Stimulated activated CD8-positive, alpha-beta memory T cell treated with anti-CD3 and anti-CD28 coated beads, Interleukin-7, amount 100 ng/mL, for 1 hour (primary cell): ENCODE measurements at places on chromosomes 1 and 21.

- no peak for DNase-seq
These were observed 157.1 kb upstream of the SYT6 start for GRCh38 chr1:114310695-114311271.

GRCh38 chr1:51986718-51987117 lies 3.8 kb downstream of the RAB3B start:
- no peak for DNase-seq

DNA sequence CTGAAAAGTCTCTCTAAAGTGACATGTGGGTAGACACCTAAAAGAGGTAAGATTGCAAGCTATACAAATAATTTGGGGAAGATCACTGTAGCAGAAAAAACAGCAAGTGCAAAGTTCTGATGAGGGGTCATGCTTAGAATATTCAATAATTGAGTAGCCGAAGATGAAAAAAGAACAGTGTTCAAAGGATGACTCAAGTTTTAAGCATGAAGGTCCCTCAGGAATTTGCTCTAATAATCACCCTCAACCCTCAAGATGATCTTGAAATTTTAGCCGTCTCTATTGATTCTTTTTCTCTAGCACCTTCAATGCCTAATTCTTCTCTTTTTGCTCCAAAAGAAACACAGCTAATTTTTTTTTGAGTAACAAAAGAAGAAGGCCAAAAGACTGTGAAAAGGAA lies 190.6 kb upstream of the ZNHIT6 start:
- DNase-seq: no peak

DNA sequence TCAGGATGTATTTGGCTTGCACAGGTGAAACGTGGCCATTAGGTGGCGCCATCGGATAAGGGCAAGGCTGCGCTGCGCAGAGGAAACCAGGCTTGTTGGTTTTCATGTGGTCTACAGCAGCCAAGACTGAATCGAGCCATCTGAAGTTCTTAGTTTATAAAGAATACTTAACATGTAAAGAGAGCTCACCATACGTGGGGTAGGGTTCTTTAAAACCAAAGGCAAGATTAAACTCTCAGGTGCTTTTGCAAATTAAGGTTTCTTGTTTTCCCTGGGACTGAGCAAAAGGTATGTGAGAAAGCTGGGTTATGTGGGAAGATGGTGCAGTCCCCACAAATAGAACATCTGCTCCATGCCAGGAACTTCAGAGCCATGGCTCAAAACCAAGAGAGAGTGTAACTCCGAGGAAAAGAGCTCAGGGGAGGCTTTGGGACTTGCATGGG lies 9.3 kb downstream of the MASP2 start:
- DNase-seq: peak; percentile 86

- no peak for DNase-seq
These were observed 714.9 kb downstream of the ADGRL2 start for GRCh38 chr1:82515650-82516049.

GRCh38 chr1:159092036-159092760 lies 15.6 kb upstream of the AIM2 start:
- no peak for DNase-seq

DNA sequence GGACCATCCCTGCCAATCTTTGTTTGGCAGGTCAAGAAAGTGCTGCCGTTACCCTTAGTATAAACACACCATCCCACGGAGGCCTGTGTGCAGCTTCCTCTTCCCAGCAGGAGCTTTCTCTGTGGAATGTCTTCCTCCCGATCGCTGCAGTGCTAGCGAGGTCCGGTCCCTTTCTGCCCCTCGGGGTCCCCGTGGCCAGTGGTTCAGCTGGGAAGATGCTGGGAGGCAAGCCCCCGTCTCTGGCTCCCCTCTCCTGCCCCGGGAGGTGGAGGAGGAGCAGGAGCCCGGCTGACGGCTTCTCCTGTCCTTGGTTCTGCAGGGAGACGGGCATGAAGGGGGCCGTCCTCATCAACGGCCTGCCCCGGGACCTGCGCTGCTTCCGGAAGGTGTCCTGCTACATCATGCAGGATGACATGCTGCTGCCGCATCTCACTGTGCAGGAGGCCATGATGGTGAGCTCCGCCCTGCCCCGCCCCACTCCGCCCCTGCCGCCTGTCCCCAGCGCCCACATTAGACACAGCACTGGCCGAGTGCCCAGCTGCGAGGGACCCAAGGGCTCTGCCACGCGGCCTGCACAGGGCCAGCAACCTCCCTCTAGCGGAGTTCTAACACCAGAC lies 42.1 kb downstream of the TFF3 start:
- no peak for DNase-seq

DNA sequence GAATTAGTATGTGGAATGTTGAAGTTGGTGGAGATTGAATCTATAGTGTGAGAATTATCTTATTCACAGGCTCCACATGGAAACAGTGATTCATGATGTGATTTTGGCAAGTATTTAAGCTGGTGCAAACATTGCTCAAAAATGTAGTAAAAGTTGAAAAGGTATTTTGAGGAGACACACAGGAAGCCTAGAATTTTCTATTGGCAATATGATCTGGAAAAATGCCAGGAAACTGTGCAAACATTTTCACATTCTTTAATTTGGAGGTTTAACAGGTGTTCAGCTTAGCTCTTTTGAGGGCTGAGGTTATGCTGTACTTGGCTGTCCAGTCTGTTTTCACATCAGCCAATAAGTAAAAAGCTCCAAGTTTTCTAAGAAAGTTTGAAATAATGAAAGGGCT lies 327.3 kb downstream of the RWDD3 start:
- DNase-seq: no peak

DNA sequence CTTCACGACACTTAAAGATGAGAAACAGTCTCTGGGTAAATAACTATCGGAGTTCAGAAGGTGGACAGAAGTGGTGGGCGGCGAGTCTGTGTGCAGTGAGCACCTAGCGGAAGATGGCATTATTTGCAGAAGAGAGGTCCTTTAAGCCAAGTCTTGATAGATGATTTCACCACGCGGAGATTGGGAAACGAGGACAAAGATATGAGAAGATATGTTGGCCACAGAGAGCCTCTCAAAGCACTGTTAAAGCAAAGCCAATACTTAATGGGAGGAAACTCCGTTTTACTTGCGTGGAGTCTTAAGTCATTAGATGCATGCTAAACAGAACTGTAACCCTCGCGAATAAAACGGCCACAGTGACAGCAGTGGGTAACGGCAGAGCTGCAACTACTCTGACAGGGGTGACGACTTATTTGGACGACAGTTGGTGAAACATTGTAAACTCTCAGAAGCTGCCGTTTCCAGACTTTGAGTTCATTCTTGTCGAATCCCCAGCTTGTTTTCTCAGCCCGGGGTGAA lies 577 bp upstream of the CEP350 start:
- DNase-seq: no peak

GRCh38 chr1:229889031-229889517 lies 178.0 kb upstream of the GALNT2 start:
- DNase-seq: no peak

DNA sequence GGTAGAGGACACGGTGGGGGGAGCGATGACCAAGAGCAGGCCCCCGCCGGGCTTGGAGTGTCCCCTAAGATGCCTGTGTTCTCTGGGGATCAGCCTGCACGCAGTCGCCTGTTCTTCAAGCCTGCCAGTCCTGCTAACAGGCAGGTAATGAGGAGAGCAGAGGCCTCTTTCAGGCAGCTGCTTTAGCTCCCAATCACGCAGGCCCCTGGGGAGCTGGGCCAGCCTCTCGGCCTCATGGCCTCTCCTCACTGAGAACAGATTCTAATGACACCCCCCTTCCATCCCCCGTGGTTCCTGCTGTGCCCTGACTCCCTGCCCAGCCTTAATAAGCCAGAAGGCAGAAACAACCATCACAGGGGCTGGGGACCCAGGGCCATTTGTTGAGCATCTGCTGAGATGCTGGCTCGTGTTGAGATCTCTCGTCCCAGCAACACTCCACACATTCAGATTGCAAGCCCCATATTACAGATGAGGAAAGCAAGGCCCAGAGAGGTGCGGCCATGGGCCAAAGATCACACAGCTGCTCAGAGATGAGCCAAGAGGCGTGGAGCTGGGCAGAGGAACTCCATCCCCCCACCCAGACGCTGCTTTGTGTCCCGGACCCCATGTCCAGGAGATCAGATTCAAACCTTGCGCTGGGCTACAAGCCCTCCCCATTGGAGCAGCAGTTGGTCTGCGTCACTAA lies 71.6 kb upstream of the CASZ1 start:
- no peak for DNase-seq

- peak; percentile 50 for DNase-seq
These were observed 10.3 kb downstream of the ALX3 start for GRCh38 chr1:110060034-110060661.

GRCh38 chr1:232459826-232460225 lies 170.1 kb downstream of the SIPA1L2 start:
- no peak for DNase-seq

DNA sequence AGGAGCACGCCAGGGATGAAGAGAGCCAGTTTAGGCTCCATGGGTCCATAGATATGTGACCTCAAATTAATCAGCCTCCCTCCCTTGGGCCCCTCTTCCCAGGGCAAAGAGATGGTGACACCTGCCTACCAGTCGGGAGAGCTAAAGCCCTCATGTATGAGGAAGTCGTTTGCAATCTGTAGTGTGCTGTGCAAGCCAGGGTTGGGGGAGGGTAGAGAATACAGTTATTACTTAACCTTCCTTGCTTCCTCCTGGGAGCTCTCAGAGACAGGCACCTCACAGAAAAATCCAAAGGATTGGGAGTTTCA lies 4.0 kb downstream of the PGLYRP4 start:
- DNase-seq: no peak

DNA sequence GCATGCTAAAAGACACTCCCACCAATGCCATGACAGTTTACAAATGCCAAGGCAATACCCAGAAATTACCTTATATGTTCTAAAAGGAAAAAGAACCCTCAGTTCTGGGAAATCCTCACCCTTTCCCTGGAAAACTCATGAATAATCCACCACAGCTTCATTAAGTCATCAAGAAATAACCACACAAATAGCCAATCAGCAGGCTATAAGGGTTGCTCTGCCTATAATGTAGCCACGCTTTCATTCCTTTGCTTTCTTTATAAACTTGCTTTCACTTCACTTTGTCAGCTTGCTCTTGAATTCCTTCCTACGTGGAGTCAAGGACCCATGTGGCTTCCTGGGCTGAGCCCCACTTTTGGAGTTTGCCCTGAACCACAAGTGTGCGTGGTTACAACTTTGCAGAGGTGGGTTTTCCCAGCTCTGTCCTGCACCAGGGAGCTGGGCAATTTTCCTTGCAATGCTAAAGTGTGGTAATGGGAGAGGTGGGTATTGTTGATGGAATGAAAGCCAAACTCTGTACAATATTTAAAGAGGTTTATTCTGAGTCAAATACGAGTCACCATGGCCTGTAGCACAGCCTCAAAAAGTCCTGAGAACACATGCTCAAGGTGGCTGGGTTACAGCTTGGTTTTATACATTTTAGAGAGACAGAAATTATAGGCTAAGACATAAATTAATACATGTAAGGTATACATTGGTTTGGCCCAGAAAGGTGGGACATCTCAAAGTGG lies 42.2 kb upstream of the COG2 start:
- DNase-seq: no peak

GRCh38 chr21:15669247-15669646 lies 60.5 kb upstream of the USP25 start:
- no peak for DNase-seq

DNA sequence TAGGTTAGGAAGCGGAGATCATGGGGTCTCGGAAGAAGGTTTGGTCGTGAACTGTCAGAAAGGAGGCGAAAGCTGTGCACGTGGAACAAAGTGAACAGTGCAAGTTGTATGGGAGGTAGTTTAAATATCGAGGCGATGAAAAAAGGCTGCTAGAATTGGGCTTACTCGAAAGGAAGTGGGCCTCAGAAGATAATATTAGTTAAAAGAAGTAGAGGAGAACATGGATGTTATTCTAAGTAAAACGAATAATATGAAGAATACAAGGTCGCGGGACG lies 571 bp downstream of the WDR3 start:
- DNase-seq: no peak

- DNase-seq: no peak
These were observed 473.0 kb upstream of the ADGRL2 start for GRCh38 chr1:81327743-81328142.

GRCh38 chr1:145898756-145899155 lies 11.1 kb downstream of the ITGA10 start:
- no peak for DNase-seq

GRCh38 chr21:34687745-34688144 lies 19.0 kb downstream of the CLIC6 start:
- DNase-seq: no peak

- no peak for DNase-seq
These were observed 40.3 kb downstream of the TAS1R2 start for GRCh38 chr1:18819203-18819602.

DNA sequence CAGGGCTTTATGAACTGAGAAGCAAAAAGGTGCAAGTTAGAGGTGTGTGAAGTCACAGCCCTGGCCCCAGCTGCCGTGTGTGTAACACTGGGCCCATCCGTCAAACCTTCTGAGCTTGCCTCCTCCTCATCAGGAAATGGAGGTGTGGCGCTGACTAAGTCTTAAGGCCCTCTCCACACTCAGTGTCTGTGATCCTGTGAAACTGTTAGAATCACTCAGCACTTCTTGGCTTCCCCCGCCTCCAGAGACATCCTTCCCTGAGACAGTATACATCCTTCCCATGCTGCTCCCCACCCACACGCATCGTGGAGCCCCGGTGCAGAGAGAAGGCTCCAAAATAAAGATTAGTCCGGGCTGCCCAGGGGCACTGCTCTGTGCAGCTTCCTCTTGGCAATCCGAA lies 33.3 kb downstream of the LRP8 start:
- DNase-seq: no peak

DNA sequence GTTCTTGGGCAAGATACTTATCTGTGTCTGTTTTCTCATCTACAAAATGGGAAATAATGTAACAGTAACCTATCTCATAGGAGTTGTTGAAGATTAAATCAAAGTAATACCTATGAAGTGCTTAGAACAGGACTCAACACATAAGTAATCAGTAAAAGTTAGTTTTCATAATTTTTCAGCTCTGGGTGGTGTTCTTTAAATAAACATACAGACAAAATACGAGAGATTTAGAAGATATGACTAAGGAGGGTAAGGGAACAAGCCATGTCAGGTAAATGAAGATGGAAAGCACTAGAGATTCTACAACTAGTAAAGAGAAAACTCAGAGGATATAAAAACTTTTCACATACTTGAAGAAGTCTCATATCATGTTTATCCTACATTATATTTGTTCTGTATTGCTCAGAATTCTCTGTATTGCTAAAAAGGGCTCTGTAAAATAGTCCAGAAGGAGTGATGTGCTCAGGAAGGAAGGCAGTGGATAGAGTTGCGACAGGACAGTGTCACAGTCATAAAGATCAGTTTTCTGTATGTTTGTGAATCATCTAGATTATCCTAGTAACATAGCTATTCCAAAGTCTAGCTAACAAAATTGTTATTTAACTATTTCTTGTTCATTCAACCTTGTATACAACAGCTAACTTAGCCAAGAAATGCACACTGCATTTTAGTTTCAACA lies 16.0 kb downstream of the LIN9 start:
- DNase-seq: no peak

- no peak for DNase-seq
These were observed 92.6 kb downstream of the ZNF281 start for GRCh38 chr1:200317236-200317635.

- no peak for DNase-seq
These were observed 17.2 kb downstream of the CSRP1 start for GRCh38 chr1:201489643-201490261.
